ENCODE measurements at places on chromosomes 6 and 20.

- DNase-seq, result no peak
Measured at GRCh38 chr20:34798871-34799270, 26.6 kb downstream of the NCOA6 start.

- peak; percentile 1 for DNase-seq
Measured at GRCh38 chr6:10521104-10521808, at the start of gene GCNT2. GCNT2 (plus strand) TSS chr6:10521351; CDS start chr6:10528912, 7,561 bp downstream.

- no peak for DNase-seq
Measured at GRCh38 chr6:13838616-13839015, 24.3 kb upstream of the MCUR1 start.

DNA sequence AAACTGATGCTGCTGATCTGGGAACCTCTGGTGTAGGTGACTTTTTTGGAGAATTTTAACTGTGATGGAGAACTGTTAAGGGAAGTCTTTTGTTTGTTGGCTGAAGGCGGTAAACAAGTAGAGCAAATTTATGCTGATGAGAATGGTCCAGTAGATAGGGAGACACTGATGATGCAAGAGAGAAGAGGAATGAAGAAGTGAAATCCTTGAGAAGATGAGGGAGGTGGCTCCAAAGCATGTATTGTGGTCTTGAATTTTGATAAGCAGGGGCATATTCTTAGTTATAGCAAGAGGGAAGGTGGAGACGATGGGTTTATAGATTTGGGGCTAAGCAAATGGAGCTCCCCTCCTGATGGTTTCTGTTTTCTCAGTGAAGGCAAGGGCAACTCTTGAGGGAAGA lies 22.0 kb downstream of the MAPK14 start:
- DNase-seq, result no peak

GRCh38 chr20:50284811-50285375 lies 94.3 kb downstream of the CEBPB start:
- no peak for DNase-seq

- no peak for DNase-seq
Measured at GRCh38 chr6:44177691-44178423, 19.2 kb downstream of the CAPN11 start.

GRCh38 chr20:22371843-22372242 lies 212.5 kb downstream of the FOXA2 start:
- no peak for DNase-seq

DNA sequence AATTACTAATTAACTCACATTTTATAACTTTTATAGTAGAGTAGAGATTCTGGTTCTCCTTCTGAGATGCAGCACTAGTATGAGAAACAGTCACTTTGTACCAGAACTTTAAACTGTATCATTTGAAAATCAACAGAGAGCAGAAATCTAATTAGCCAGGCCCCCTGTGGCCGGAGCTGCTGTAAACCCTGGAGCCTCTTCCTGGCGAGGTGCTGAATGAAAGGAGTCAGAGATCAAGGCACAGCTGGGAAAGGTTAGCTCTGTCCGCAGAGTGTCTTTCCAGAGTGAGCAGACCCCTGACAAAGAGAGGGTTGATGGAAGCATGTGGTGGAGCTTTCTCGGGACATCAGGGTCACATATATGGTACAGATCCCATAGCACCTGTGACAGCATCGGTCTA lies 703.8 kb downstream of the RFPL4B start:
- DNase-seq, result peak; percentile 32

GRCh38 chr20:49867453-49868215 lies 47.7 kb downstream of the SPATA2 start:
- no peak for DNase-seq

DNA sequence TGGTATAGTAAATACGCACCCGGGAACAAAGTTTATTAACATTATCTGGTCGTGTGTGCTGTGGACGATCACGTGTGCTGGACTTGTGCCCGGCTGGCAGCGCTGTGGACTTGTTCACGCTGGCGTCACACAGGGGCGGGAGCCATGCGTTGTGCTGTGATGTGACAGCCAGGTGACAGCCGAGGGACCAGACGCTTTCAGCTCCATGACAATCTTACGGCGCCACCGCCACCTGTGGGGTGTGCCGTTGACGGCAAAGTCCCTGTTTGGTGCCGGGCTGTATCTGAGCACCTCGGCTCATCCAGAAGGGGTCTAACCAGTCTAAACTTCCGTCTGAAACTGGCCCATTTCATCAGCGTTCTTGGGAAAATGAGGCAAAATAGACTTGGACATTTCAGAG lies 25.2 kb downstream of the DLL1 start:
- no peak for DNase-seq

DNA sequence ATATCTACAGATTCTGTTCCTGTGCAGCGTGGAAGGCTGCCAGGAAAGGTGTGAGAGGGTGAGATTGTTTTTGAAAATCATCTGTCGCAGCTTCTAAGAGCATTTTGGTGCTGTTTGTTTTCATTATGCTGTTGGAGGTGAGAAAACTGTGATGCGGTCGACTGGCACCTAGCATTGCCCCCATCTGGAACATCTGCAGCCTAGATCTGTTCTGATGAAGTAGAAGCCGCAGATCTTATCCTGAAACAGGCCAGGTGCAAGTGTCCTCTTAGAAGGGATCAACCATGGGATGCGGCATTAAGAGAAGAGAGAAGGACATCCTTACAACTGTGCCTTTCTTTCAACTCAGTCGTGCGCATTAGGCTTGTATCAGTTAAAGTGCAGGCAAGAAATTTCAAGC lies 167.3 kb downstream of the CDH26 start:
- no peak for DNase-seq

- DNase-seq, result no peak
Measured at GRCh38 chr20:23133560-23133998, 47.5 kb upstream of the CD93 start.

GRCh38 chr20:19056909-19057308 lies 155.5 kb upstream of the SLC24A3 start:
- DNase-seq, result no peak

- no peak for DNase-seq
Measured at GRCh38 chr6:140283197-140283596, 908.7 kb upstream of the CITED2 start.

- no peak for DNase-seq
Measured at GRCh38 chr6:52362443-52363227, 684 bp downstream of the PAQR8 start.

GRCh38 chr6:42403421-42403820 lies 48.3 kb downstream of the TRERF1 start:
- DNase-seq, result peak; percentile 45

GRCh38 chr6:66866801-66867200 lies 1159.8 kb upstream of the EYS start:
- no peak for DNase-seq

DNA sequence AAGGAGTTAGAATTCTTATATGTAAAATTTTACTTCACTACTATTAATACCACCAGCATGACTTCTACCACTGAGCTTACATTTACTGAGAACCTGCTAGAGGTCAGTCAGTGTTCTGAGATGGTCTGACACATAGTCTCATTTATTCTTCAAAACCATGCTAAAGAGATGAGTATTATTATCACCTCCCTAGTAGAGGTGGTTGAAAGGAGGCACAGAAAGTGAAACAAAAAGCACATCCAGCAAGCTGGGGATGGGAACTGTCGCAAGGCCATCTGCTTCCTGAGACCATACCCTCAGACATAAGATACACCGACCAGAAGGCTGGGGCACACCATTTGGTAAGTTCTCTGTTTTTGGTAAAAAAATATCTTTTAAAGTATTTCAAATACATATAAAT lies 137.7 kb downstream of the INSM1 start:
- DNase-seq, result no peak

GRCh38 chr6:129014302-129014701 lies 131.4 kb downstream of the LAMA2 start:
- no peak for DNase-seq
